ENCODE measurements at places on chromosomes 1 and 21.

- no peak for DNase-seq
Observed at GRCh38 chr1:83735526-83735925, 263.4 kb downstream of the TTLL7 start.

DNA sequence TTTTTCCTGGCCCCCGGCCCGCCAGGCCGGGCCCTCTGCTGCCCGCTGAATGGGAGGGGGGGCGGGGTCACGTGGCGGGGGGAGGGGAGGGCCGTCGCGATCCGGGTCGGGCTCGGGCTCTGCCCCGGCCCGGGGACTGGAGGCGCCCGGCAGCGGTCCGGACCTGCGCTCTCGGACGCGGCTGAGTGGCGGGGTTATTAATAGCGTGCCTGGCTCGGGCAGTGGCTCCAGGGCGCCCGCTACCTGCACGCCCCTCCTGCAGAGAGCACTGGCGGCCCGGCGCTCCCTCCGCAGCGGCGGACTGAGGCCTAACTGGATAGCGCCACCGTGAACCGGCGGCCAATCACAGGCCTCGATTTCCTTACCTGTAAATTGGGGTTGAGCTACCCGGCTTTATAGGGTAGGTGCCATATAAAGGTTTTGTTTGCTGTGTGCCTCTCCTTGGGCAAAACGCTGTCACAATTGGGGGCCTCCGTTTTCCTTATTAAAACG, 28.1 kb downstream of the AHDC1 start:
- no peak for DNase-seq

GRCh38 chr1:163875200-163875926, 553.6 kb downstream of the NUF2 start:
- no peak for DNase-seq

DNA sequence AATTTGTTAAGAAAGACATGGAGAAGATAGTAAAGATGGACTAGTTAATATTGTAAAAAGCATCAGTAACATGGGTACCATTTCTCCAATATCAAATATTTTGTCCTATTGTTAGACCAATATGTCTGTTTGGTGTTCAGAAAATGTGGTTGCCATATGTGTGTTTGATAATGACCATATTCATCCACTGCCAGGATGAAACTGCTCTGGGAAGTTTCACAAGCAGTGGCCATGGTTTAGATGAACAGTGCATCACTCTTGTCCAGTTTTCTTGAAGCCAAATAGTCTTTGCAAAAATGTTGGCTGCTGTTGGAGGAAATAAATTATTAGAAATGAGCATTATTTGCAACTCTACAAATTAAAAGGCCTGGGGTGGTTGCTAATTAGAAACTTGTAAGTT, 333.8 kb downstream of the NUF2 start:
- DNase-seq, result no peak

GRCh38 chr1:113742515-113742914, 16.8 kb downstream of the PHTF1 start:
- DNase-seq, result no peak

- no peak for DNase-seq
Observed at GRCh38 chr21:25535849-25536248, 71.4 kb downstream of the MRPL39 start.

Measured in HTR-8/SVneo (cell line).